HFFc6 (cell line): ENCODE measurements at places on chromosomes 3 and 15.

DNA sequence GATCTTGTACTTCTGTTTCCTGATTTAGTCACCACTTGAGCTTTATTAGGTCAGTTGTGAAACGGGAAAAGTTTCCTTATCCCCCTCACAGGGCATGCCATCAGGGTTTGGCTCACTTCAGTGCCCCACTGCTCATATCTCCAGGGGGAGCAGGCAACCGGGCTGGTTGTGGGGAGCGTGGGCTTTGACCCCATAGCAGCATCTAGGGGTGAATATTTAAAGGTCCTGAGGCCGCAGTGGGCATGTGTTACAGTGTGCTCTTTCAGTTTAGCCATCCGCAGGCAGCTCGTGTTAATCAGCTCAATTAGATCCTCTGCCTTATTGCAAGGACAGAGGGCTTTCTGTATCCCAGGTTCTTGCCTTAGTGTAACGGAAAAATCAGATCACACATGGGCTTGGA, 71.9 kb downstream of the MRPL46 start:
- no peak for DNase-seq

DNA sequence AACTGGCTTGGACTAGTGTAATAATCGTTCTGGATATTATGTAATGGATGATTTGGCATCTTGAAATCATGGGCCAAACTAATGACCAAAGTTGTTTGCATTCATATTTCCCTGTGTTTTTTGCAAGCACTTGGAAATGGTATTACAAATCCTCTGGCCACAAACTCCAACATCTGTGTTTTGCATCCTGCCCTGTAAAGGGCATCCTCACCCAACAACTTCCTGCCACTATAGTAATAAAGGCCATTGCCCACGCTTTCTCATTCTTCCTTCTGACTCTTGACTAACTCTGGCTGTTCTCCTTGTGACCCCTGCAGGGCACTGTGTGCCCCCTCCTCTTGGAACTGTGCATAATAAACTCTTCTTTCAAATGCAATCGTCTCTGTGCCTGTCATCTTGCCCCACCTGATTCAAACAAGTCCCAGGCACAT, 25.4 kb upstream of the PSMD6 start:
- DNase-seq, result peak; percentile 23

DNA sequence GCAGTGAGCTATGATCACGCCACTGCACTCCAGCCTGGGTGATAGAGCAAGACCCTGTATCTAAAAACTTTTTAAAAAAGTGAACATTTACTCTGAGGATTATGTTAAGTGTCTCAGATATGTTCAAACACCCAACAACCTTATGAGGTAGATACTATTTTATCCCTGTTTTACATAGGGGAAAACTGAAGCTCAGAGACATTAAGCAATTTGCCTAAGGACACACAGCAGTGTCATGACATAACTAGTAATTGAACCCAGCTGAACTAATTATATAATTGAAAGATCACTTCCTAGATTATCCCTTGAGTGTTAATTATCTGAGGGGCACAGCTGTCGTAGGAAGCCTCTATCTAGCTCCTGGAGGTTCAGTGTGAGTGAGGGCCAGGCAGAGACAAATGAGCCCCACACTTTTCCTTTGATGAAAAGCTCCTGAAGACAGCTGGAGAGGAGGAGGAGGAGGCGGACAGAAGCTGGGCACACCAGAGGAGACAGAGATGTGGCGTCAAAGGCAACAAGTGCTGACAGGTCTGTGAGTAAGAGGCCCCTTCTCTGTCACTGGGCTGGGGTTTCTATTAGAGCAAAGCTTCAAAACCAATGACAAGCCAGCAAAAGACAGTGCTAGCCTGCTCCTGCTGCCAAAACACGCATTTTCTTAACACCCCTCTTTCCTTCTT, 20.5 kb downstream of the TRH start:
- no peak for DNase-seq

DNA sequence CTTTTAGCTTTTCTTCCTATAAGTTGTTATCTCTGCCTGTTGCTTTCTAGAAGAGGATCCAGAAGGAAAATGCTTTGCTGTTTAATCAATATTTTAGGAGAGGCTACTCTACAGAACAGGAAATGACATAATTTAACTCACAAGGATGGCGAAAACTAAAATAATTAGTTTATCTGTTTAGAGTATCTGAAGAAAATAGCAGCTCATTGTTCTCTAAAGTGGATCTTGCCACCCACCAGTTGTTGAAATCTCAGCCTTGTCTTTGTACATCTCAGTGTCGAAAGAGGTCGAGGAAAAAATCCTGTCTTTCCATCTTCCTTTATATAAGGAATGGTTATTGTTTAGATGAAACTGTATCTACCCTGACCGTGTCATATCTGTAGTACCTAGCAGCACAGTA, 126.6 kb downstream of the ZNF609 start:
- DNase-seq, result no peak

DNA sequence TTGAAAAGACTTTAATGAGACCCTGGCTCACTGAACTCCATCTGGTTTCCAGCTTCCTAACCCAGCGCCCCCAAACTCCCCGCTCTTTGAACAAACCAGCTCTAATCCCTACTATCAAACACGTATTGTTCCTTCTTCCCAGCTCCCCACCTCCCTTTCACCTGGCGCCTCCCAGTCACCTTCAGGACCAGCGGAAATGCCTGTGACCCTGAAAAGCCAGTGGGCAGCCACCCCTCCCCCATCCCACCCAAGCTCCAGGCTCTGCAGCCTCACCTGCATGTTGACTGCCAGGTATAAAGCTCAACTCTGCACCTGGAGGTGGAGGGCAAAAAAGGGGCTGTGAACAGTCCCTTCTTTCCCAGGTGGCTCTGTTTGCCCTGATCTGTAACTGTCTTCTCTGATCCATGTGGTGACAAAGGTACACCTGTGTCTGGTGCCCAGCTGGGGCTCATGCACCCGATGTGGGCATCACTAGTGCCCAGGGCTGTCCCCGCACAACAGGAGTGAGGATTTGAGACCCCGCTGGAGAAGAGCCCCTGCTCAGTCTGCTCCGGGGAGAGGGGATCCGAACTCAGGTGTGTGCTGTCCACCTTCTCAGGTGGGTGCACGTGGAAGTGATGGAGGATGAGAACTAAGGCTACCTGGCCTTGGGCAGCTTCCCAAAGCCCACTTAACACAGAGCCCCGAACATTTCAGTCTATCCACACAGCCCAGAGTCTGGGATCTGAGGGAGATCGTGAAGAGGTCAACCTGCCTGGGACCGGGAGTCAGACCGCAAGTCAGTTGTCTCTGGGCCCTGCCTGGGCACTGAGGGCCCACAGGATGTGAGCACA, 128.9 kb downstream of the NSMCE3 start:
- no peak for DNase-seq

DNA sequence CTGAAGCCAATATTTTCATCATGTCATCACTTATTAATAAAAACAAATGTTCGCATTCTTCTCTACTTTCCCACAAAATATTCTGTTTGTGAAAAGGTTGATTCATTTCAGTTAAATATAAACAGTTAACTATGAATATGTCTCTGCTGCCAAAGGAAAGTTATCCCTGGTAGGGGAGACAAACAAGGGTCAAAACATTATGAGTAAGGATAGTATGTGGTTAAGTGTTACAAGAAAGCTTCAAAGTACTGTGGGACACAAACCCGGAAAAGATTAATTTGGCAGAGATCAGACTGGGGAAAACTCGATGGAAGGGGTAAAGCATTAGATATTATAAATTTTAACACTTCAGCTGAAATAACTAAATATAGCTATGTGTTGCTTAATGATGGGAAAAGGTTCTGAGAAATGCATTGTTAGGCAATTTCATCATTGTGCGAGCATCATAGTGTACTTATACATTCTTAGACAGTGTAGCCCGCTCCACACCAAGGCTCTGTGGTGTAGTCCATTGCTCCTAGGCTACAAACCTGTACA, 436.5 kb upstream of the TBL1XR1 start:
- peak; percentile 27 for DNase-seq

DNA sequence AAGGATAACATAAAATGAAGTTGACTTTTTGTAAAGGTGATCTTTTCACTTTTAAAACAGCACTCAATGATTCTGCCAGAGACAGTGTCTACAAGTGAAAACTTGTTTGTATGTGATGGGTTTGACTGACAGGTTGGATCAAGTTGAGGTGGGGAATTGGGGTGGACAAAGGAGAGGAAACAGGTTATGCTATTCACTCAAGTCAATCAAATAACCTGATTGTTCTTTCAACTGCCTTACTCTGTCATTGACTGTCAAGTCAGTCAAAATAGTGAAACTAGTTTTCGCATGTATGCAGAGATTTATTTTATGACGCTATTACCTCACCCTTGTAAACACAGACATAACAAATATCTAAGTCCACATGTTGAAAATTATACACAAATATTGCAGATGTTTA, 187.7 kb downstream of the ROBO2 start:
- DNase-seq, result no peak

DNA sequence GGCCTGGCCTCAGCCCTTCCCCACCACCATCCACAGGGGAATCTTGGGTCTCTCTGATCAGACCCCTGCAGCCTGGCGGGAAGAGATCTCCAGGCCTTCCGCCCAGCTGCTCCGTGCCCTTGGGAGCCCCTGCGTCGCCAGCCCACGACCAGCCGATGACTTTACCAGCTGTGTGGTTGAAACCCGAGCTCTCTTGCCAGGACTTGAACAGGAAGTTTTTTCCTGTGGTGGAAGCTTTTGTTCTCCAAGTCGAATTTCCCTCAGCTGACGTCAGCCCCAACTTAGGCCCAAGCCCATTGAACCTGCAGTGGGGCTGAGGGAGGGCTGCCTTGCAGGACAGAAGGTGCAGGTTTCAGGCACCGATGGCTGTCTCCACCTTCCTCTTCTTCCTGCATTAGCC, 51.7 kb upstream of the SMAD3 start:
- DNase-seq, result no peak

GRCh38 chr3:51384055-51384725, 901 bp upstream of the MANF start:
- DNase-seq, result no peak

- no peak for DNase-seq
Observed at GRCh38 chr3:179882292-179882691, 154.4 kb downstream of the PEX5L start.

GRCh38 chr3:14946739-14947099, 664 bp upstream of the NR2C2 start:
- no peak for DNase-seq

GRCh38 chr3:101828691-101829436, 20.4 kb upstream of the NFKBIZ start:
- peak; percentile 43 for DNase-seq

DNA sequence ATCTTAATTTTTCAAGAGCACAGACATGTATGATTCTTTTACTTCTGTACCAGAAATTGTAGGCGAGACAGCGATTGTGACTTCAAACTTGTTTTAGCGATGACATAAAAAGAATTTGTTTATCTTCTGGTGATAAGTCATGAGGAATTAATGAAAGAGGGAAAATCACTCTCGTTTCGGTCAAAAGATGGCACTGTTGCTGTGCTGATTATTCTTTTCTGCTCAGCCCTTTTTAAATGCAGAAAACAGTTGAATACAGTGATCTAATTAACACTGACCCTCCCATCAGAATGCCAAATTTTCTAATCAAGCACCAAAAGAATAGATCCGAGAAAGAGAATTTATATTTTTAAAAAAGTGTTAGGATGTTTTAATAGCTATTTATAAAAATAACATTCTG, 52.6 kb downstream of the NSUN3 start:
- peak; percentile 26 for DNase-seq

GRCh38 chr3:177929310-177929709, 606.9 kb upstream of the KCNMB2 start:
- peak; percentile 22 for DNase-seq

- DNase-seq, result no peak
Observed at GRCh38 chr15:43489191-43489590, 3.8 kb downstream of the TP53BP1 start.

DNA sequence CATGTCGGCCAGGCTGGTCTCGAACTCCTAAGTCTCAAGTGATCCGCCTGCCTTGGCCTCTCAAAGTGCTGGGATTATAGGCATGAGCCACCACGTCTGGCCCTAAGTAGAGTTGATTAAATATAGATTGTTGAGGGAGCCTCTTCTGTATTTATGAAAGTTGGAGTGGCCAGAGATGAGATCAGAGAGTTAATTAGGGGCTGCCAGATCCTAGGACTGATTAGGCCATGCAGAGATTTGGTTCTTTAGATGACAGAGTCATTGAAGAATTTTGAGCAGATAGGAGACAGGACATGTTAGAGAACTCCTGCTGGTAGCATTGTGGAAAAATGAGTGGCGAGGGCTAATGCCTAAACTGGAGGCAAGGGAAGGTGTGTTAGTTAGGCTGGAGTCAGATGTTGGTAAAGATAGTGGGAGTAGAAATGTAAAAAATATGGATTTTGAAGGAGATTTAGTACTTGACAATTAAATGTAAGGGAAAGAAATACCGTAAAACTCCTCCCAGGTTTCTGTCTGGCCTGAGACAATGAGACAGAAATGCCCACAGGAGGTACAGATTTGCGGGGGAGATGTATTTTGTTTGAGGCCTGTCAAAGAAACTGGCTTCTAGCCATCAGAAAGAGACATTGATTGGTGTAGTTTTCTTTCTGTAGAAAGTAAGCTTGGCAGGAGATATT, 23.4 kb downstream of the SACM1L start:
- DNase-seq, result peak; percentile 86

GRCh38 chr15:100691321-100691720, 88.9 kb downstream of the ASB7 start:
- DNase-seq, result no peak

DNA sequence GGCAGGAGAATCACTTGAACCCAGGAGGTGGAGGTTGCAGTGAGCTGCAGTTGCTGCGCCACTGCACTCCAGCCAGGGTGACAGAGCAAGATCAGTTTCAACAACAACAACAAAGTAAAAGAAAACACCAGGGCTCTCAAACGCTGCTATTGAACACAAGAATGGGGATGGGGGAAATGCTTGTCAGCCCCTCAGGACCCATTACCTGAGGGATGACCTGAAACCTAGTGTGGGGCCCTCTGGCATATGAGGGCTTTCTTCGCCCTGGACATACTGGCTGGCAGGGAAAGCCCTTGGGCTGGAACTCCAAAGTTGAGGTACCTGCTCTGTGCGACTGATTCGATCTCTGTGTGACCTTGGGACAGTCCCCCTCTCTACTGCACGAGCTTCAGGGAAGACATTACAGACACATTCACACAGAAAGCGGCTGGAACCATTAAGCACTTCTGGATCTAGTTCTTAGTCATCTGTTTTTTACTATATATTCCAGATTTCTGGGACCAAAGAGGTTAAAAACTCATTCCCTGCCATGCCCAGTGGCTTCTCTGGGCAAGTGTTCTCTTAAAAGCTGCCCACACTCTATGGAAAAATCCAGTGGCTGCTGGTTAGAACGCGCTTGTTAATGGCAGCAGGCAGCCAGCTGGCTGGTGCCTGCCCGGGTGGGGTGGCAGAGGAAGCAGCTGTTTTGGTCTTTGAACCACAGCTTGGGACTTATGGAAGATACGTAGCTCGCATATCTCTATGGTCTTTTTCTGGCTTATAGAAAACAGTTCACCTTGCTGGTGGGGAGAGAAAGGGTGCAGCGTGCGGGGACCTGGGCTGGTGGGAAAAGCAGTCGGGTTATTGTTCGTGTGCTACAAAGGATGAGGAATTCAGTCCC, 57.2 kb downstream of the ATP1B3 start:
- no peak for DNase-seq

- no peak for DNase-seq
Observed at GRCh38 chr3:136958939-136959338, 1.2 kb downstream of the IL20RB start.
